ENCODE measurements at places on chromosomes 7 and 10. TPM values are rescaled to one million over a fixed set of nuclear protein-coding genes. Genes with fewer than 3 reads are reported as not detected.

Gene UTF1
- total RNA-seq: not detected

Gene ZP3
- total RNA-seq: not detected

DNA sequence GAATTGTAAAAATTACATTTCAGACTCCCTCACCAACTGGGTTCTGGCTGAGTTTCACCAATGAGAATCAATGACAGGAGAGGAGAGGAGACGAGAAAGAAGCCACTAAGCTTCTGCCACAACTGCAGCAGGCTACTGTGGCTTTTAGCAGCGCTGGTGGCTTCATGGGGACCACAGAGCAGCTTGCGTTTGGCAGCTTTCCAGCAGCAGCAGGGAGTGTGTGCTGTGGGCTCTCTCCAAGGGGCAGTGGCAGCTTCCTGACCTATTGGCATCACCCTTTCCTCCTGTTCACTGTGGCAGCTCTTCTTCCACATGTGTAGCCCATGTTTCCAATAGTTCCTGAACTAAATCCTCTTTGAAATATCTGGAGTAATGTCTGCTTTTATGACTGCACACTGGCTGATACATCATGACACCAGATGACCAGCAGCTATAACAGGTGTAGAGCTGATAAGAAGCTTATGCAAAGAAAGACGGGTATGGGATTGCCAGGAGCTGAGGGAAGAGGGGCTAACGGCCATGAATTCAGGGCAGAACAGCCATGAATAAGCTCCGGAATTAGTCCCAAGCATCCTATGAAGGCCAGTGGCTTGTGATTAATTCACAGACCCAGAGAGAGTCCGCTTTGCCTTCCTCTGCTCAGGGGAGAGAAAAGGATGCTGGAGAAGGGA is 46.8 kb downstream of the KCNH2 start:
- no peak overlapping the region for H3K27ac ChIP-seq
- H3K36me3 ChIP-seq: no peaks in the 10 kb centered on the region
- H3K4me3 ChIP-seq: no peak overlapping the region
- peaks cover 4% of the 10 kb centered on the region for H3K4me1 ChIP-seq

DNA sequence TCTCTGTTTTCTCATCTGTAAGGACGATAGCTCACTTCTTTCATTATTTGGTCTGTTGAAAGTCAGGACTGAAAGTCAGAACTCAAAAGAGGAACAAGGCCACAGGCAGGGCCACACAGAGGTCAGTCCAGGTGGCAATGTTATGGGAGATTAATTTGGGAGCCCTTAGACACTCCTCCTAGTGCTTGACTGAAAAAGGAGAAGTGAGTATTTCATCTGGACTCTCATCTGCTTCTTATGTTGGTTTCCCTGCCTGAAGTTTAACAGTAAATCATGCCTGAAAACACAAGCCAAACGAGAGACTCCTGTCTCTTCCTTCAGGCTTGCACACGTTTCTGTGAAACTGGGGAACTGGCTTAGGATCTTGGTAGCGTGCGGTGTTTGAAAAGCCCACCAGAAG is 248.5 kb downstream of the BUB3 start:
- DNase-seq: no peak
- H3K4me1 ChIP-seq: no peaks in the 10 kb centered on the region
- H3K36me3 ChIP-seq: no peaks in the 10 kb centered on the region
- H3K27me3 ChIP-seq: peaks cover 23% of the 10 kb centered on the region

DNA sequence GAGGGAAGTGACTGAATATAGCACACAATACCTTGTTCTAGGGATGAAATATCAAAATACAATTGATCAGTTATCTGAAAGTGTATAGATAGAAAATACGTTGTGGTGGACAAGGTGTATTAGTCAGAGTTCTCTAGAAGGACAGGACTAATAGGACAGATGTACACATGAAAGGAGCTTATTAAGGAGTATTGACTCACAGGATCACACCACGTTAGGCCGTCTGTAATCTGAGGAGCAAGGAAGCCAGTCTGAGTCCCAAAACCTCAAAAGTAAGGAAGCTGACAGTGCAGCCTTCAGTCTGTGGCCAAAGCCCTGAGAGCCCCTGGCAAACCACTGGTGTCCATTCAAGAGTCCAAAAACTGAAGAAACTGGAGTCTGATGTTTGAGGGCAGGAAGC is 406.1 kb downstream of the MDFIC start:
- no peak overlapping the region for H3K27ac ChIP-seq
- peaks cover 13% of the 10 kb centered on the region for H3K4me1 ChIP-seq
- no peaks in the 10 kb centered on the region for H3K27me3 ChIP-seq
- peaks cover 6% of the 10 kb centered on the region for H3K36me3 ChIP-seq
